ENCODE measurements at places on chromosomes 11 and 22. TPM values are rescaled to one million over a fixed set of nuclear protein-coding genes. Genes with fewer than 3 reads are reported as not detected.

DNA sequence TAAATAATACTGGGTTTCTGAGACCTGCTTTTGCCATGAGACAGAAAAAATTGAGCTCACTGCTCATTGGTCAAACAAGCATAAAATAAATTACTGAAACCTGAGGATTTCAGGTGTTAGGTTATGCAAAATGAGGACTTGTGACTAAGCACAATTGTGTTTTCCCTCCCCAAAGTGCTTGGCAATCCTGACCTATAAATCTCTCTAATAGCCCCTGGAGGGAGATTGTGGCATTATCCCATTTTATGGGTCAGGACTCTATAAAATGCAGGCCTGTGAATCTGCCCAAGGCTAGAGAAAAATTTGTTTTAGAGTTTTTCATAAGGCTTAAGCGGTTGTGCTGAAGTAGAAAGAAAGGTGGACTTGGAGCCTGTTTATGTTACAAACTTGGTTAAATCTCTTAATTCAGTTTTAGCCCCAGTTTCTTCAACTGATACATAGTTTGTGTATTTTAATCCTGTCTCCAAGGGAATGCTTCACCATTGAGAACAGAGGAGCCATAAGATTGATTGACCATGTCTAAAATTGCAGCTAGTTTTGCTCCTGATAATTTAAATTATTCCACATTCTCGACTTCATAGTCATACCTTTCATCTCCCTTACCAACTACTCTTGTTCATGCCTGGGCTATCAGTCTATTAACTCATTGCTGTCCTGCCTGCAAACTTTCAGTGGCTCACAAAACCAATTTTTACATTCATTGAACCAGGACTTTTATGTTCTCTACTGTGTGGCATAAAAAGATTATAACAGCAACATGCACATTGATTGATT is 63.6 kb upstream of the LRRC4C start:
- DNase-seq: peak; percentile 75

C11orf52 gene
- total RNA-seq: not detected

SMC1B gene
- total RNA-seq: 0.20 TPM

- no peak for DNase-seq
Observed at GRCh38 chr11:35376613-35377012, 42.7 kb downstream of the SLC1A2 start.

SOX10 gene
- total RNA-seq: not detected

THRSP gene
- total RNA-seq: not detected

GRCh38 chr22:43722444-43722843 is 89.7 kb downstream of the EFCAB6 start:
- DNase-seq: no peak

IL17REL gene
- total RNA-seq: not detected

DNA sequence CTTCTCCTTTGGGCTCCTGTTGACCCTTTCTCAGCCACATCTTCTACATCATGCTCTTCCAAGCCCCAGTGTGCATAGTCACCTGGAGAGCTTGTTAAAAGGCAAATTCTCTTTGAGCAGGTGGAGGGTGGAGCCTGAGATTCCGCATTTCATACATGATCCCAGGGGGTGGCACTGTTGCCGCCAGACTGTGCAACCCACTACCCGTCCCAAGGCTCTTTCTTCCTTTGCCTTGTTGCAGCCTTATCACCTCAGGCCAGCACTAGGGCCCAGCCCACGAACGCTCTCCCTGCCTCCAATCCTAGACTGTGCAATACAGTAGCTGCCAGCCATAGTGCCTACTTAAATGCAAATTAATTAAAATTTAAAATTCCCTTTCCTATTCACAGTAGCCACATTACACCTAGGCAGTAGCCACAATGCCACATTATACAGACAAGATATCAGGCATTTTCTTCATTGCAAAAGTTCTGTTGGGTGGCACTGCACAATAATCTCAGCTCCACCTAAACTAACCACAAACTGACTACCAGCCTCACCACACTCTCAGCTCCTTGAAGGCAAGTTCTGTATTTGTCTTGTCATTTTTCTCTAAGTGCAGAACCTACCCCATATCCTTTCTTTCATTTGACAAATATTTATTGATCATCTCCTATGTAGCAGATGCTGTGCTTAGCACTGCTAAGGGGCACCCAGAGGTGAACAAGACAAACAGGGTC is 4.6 kb upstream of the KCNJ5 start:
- DNase-seq: peak; percentile 29

DNA sequence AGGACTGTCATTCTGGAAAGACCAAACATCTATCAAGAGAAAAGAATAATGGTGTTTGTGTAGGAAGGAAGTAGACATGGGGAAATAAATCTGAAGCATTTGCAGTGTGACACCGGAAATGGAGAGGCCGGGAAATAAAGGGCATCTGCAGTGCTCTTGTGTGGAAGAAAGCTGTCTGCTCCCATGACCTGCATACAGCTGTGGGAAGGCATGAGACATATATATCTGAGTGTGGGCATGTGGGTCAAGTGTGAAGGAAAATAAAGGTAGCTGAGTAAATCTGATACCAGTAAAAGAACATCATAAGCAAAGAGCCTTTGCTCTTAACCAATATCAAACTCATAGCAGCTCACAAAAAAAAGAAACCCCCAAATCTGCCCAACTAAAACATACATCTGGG is 72.1 kb upstream of the OR5AK2 start:
- DNase-seq: no peak

GRCh38 chr11:61851900-61852295 is 23.8 kb downstream of the FADS2 start:
- DNase-seq: no peak

DNA sequence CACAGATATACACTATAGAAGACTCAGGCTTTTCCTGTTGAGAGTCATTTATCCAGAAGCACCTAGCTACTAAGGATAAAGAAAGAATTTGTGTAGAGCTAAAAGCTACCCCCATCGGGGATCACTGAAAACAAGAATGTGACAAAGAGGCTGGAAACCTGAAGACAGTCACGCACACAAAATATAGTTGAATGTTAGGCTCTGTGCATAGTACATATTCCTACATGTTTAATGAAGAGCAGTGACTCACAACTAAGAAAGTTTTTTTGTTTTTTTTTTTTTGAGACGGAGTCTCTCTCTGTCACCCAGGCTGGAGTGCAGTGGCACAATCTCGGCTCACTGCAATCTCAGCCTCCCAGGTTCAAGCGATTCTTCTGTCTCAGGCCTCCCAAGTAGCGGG is 8.4 kb downstream of the OR10V1 start:
- DNase-seq: peak; percentile 39

VPREB1 gene
- not detected for total RNA-seq

DNA sequence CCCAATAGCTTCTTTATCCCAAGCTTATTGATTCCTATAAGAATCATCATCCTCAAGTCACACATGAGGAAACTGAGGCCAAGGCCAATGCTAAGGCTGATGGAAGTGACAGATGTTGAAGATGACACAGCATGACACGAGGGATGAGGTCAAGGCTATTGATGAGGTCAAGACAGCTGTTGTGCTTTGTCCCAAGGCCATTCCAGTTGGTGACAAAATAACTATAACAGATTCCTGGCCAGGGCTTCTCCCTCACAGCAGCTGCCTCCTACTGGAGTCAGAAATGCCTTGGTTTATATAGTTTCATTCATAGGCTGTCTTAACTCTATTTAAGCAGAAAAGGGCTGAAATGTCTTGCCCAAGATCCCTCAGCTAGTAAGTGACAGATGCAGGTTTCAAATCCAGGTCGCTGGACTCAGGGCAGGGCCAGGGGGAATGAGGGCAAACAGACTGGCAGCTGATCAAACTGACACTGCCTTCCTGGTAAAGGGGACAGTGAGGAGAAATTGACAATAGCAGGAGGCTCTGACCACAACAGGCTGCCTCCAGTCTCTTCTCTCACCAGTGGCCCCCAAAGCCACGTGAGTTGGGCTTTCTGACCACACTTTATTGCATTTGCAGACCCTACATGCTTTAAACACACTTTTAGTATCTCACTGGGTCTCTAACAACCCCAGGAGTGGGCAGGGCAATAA is 16.5 kb downstream of the MIF start:
- DNase-seq: no peak

C22orf42 gene
- total RNA-seq: not detected

PAX6 gene
- total RNA-seq: 36.2 TPM

CNTF gene
- 0.17 TPM for total RNA-seq

- DNase-seq: no peak
Observed at GRCh38 chr22:19610518-19611253, 86.5 kb upstream of the CLDN5 start.

MRGPRX4 gene
- not detected for total RNA-seq

DNA sequence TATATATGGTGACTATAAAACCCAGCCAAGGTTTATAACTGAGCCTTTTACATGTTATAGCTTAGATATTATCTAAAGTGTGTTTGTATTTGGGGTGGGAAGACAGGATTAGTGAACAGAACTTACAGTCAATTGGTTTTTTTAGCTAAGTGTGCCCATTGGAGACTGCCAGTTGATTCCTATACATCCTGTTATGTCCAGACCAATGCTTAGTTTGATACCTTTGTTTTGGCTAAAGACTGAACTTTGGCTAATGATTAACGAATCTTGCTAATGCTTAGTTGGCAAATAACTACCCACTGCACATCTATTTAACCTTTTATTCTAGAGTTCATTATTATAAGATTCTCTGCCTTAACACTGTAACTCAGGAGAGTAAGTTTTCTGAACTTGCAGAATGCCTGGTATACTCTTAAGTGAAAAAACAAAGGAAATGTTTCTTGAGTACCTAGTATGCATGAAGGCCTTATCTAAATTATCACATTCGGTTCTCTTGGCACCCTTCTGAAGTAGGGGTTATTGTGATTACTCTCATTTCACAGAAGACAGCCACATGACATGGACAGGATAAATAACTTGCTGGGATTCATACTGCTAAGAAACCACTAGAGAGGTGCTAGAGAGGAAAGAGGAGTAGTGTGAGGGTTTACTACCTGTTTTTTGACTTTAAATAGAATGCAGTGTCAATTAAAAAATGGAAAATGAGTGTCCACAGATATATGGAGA is 54.0 kb downstream of the KREMEN1 start:
- DNase-seq: no peak

GRCh38 chr22:46546466-46547178 is 9.2 kb upstream of the CELSR1 start:
- peak; percentile 86 for DNase-seq

GRCh38 chr11:42521994-42522393 is 789.8 kb upstream of the API5 start:
- DNase-seq: peak; percentile 26

DNA sequence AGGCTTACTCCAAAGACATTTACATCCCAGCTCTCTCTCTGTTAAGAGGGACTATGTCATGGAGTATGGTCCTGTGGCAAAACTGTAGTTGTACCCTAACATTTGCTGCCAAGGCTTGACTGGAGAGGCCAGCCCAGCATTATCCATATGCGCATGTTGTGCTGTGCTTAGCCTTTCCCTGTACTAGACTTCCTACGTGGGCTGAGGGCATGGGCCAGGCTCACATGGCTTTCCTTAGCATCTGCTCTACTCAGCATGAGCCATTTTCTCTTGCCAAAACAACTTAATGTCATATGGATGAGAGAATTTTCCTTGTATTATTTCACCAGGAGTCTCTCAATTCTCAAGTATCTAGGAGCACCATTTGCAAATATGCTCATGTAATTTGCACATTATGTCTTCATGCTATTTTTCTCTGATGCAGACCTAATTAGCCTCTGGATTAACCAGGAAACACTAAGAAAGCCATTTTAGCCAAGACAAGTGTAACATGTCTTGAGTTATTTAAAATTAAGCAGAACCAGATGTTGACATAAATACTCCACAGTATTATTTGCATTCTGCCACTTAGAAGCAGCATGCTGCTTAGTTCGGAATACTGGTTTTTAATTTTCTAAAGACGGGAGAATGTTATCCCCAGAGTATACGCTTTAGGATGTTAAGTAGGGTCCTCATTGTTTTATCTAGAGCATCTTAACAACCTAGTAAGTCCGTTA is 71.7 kb upstream of the FAR1 start:
- DNase-seq: no peak

MIOX gene
- not detected for total RNA-seq

GRCh38 chr11:93216511-93217101 is 18.8 kb upstream of the SLC36A4 start:
- no peak for DNase-seq

GRCh38 chr11:75705541-75705940 is 12.1 kb upstream of the MOGAT2 start:
- no peak for DNase-seq

DNA sequence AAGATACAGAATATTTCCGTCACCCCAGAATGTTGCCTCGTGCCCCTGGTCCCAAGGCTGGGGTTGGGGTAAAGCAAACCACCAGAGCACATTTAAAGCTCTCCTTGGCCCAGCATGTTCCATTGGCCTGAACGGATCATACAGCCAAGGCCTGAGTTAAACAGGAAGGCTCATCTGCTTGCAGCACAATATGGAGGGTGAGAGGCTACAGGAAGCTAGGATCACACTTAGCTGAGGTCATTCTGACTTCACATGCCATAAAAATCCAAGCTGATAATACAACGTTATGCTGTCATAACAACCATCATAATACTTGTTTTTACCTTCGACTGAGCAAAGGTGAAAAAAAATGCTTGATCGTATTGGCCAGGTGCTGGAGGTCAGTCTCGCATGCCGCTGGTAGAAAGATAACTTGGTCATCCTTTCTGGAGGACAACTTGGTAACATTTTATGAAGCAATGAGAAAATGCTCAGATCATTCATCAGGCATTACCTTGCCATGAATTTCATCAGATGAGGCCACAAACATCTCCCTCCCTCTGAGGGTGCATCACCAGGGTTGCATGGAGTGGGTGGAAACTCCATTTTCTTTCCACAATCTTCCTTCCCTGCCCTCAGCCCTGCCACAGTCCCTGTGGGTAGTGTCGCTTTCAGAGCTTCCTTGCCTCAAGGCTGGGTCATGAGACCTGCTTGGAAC is 31.9 kb upstream of the RTL6 start:
- no peak for DNase-seq

- no peak for DNase-seq
Observed at GRCh38 chr11:107293677-107294344, 163.8 kb downstream of the CWF19L2 start.

- peak; percentile 18 for DNase-seq
Observed at GRCh38 chr11:130979386-130979972, 63.2 kb upstream of the SNX19 start.

CD3D gene
- not detected for total RNA-seq

GRCh38 chr22:48145738-48146137 is 1383.3 kb downstream of the TBC1D22A start:
- DNase-seq: no peak

GRCh38 chr11:5307256-5308019 is 5.7 kb upstream of the OR51B4 start:
- no peak for DNase-seq

GRCh38 chr22:35315141-35315854 is 15.6 kb downstream of the TOM1 start:
- DNase-seq: no peak

Data from M059J (cell line).